Hematopoietic multipotent progenitor cell (in vitro differentiated cells): ENCODE measurements at places on chromosomes 12 and 14. TPM values are rescaled to one million over a fixed set of nuclear protein-coding genes. Genes with fewer than 3 reads are reported as not detected.

TMEM63C gene
- 0.27 TPM for total RNA-seq

ETFBKMT gene
- 2.4 TPM for total RNA-seq

PPM1H gene
- total RNA-seq = 15.1 TPM

TOMM20L gene
- 0.27 TPM for total RNA-seq

COL2A1 gene
- 0.27 TPM for total RNA-seq

OR6C2 gene
- total RNA-seq = not detected

GNB3 gene
- 1.9 TPM for total RNA-seq

MYF6 gene
- total RNA-seq = not detected

MORN3 gene
- 0.54 TPM for total RNA-seq

TAMALIN gene
- total RNA-seq = 26.7 TPM

GRCh38 chr12:105142259-105142658, 34.7 kb downstream of the WASHC4 start:
- DNase-seq = no peak

GRCh38 chr12:11839091-11839641, 189.7 kb downstream of the ETV6 start:
- DNase-seq = no peak

GRCh38 chr14:100841761-100842403, 16.0 kb downstream of the MEG3 start:
- no peak for DNase-seq

GRCh38 chr14:95442016-95442632, 74.3 kb downstream of the SYNE3 start:
- no peak for DNase-seq

- DNase-seq = no peak
These were observed 183.6 kb downstream of the MED13L start for GRCh38 chr12:116093915-116094314.

DNA sequence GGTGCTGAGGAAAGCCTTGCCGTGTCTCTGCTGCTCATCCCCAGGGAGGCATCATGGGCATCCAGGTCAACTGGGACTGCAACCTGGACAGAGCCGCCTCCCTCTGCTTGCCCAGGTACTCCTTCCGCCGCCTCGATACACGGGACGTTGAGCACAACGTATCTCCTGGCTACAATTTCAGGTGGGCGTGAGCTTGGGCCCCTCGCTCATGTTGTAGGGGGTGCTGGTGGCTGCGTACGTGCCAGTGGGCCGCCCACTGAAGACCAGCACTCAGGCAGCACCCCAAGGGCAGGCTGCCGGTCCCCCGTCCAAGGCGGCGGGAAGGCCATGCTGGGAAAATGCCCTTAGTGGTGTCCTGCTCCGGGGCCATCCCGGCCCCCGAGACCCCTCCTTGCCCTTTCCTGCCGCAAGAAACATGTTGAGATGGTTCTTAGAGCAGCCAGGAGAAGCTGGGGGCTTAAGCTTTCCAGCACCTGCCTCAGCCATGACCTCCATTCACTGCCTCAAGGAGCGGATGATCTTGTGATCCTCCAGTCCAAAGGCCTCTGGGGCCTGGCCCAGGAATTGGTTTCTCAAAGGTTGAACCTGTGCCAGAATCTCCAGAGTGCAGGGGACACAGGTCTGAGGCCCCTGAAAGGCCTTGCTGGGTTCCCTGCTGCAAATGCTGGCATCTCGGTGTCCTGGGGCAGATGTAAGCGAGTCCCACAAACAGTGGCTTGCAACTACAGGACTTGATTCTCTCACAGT, 19.2 kb downstream of the P2RX4 start:
- no peak for DNase-seq

DNA sequence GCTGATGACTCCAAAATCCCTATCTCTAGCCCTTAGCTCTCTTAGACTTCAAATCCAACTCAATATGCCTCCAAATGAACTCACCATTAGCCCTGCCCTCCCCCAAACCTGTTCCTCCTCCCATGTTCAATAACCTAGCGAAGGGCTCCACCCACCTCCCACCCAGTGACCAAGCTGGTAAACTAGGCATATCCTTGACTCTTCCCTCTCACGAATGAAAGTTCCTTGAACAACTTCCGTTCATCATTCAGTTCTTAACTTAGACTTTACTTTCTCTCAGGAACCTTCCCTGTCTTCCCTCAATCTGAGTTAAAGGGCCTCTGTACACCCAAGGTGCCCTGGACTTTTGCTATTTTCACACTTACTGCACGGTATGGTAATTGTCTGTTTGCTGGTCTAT, 1.9 kb upstream of the KLHDC1 start:
- no peak for DNase-seq

DNA sequence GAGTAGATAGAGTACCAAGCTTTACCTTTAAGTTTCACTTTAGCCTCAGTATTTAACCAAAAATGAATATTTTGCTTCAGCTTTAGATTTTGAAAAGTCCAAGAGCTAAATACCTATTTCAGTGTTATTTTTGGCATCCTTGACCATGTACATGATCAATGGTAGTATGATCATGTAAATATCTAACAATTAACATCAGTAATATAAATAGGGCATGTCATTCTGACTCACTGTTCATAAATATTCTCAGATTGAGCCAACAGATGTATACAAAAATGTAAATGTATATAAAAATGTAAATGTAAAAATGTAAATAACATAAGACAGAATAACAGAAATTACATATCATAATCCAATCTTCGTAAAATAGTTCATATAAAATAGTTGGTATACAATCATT, 15.3 kb upstream of the NOXRED1 start:
- DNase-seq = no peak

- DNase-seq = no peak
These were observed 16.8 kb downstream of the SLC25A47 start for GRCh38 chr14:100339766-100340422.

- no peak for DNase-seq
These were observed 35.0 kb upstream of the MANSC4 start for GRCh38 chr12:27814851-27815591.

DNA sequence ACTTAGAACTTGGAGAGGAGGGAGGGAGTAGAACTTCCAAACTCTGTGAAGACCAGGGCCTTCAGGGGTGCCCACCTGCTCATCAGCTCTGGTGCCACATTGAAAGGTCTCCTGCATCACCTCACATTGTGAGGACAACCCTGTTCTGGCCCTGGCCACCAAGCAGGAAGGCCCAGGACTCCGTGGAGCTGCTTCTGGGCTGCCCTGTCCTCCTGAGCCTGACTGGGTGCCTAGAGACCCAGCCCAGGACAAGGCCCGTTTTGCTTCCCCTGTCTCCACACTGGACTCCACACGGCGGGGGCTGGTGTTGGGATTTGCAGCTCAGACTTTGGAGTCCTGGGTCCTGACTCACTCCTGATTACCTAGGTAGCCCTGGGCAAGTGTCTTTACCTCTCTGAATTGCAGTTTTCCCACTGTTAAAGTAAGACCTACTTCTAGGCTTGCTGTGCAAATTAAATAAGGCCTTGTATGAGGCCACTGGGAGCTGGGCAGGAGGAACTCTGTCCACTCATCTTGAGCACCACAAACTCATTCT, 12.5 kb upstream of the KRT82 start:
- no peak for DNase-seq

DNA sequence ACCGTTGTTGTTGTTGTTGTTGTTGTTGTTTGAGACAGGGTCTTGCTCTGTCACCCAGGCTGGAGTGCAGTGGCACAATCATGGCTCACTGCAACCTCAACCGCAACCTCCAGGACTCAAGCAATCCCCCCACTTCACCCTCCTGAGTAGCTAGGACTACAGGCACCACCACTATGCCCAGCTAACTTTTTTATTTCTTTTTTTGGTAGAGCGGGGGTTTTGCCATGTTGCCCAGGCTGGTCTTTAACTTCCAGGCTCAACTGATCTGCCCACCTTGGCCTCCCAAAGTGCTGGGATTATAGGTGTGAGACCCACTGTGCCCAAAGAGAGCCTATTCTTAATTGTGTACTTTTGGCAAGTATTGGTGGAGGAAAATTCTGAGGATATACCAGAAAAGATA, 25.7 kb downstream of the MOK start:
- DNase-seq = no peak

GRCh38 chr12:70555081-70555480, 82.1 kb downstream of the PTPRB start:
- DNase-seq = no peak

DNA sequence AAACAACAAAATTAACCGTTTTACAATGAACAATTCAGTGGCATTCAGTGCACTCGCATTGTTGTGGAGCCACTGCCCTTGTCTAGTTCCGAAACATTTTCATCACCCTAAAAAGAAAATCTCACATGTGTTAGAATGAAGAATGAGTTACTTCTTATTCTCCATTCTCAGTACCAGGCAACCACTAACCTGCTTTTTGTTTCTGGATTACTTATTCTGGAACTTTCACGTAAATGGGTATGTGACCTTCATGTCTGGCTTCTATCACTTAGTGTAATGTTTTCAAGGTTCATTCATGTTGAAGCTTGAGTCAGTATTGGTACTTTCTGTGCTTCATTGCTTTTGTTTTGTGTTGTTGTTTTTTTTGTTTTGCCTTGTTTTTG, 15.6 kb downstream of the RCOR1 start:
- no peak for DNase-seq

- DNase-seq = no peak
These were observed 217.5 kb downstream of the DPY19L2 start for GRCh38 chr12:63450816-63451215.

- no peak for DNase-seq
These were observed 151.9 kb upstream of the NRXN3 start for GRCh38 chr14:78018283-78018682.

- DNase-seq = no peak
These were observed 53.1 kb downstream of the PPP1R36 start for GRCh38 chr14:64602826-64603225.

DNA sequence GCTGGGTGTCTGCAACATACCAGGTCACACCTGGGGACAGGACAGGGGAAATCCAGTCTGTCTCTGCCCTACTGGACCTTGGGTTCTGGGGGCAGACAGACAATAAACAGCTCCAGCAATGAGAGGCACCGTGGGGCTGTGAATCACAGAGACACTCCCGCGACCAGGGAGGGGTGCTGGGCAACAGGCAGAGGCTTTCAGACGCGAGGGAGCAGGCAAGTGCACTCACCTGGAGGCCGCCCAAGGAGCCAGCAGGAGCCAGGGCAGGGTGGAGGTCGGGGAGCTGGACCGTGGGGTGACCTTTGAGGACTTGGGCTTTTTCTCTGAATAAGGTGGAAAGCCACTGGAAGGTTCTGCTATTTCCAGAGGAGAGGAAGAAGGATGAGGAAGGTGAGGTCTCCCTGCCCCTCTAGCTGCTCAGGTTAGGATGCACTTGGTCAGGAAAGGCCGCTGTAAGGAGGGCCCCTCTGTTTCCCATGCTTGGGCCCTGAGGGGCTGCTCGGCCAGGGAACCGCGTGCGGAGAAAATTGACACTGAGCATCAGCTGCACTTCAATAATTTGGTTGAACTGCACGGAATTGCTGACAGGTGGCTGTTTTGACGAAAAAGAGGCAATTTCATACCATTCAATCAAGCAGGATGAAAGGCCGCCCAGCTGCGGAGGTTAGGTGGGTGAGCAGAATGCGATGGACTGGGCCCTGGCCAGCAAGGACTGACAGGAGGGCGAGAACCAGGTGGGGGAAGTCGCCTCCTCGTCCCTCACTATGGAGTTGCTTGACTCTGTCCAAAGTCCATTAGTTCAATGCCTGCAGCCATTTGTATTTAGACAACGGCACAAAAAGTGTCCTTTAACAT, 42.2 kb downstream of the JAG2 start:
- no peak for DNase-seq
